ENCODE measurements at places on chromosomes 1 and 21.

- DNase-seq = no peak
These were observed 17.1 kb upstream of the ESRRG start for GRCh38 chr1:216740331-216740730.

DNA sequence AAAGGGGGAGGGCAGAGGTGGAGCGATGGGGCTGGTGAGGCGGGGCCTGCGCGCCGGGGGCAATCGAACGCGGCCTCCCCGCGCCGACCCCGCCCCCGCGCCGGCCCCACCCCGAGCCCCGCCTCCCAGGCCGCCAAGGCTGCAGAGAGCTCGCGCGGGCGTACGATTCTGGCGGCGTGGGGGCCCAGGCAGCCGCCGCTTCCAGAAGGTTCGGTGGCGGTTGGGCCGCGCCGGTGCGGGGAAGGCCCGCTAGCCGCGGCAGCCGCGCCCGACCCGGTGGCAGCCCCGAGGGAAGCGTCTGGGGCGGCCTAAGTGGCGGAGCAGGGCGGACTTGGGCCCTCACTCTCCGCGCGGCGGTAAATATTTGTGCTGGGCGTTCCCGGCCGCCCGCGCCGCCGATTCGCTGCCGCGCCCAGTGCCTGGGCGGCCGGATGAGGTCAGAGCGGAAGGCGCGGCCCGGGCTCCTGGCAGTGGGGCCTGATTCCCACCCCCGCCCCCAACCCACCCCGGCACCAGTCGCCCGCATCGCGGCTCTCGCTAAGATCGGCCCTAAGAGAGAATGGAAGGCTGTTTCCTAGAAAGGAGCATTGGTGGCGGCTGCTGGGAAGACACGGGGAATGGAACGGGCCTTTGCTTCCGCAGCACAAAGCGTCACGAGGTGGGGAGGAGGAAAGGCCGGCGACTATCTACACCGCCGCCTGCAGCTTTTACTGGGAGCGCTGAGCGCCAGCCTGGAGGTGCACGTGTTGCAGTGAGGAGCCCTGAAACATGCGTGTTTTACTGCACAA, at the start of gene ACOT7:
Gene ACOT7, minus strand, starts transcription at position 368 of the 788 bp plus-strand sequence. CDS start 368 bp downstream, outside the sequence.
- peak; percentile 92 for DNase-seq

DNA sequence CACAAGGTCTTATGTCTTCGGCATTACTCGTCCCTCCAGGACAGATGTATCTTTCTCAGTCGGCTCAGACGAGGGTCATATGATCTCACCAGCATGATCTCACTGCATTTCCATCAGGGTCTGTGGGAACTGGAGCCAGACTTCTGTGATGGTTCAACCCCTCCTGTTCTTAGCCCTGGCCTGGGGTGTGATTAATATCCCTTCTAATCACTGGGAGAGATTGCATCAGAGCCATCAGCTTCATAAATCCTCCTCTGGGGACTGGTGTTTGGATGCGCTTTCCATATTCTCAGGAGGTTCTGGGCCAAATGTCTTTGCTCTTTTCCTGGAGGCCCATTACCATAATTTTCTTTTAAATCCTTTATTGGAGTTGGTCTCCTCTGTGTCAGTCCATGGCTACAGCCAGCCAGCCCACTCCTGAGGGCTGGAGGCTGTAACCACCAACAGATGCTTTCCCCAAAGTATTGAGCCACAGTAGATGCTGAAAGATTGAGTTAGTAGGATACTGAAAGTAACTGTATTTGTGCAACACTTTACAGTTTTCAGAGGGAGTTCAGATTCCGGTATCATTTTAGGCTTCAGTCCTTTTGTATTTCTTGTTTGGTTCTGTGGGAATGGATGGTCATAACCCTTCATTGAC, 20.0 kb downstream of the CACNA1E start:
- DNase-seq = no peak

- DNase-seq = no peak
These were observed 28.1 kb downstream of the SOAT1 start for GRCh38 chr1:179321533-179322216.

DNA sequence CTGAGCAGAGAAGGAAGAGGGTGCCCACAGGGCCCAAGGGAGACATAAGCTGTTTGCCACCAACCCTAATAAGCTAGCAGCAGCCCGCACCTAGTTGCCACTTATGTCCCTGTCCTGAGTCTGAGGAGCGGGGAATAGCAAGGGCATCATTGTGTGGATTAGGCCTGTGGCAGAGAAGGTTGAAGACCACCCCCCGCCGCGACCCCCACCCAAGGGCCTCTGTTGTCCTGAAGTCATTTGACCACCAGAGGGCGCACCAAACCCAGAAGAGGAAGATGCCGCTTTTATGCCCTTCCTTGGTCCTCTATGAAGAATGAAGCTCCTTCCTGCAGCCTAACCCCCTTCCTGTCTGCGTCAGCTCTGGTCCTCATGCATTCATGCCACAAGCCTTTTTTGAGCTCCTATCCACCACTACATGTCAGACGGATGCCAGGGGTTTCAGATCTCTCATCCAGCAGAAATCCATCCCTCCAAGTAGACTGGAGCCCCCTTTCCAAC, 16.6 kb downstream of the RHBG start:
- DNase-seq = peak; percentile 52
